Dermis lymphatic vessel endothelial cell (primary cell): ENCODE measurements at places on chromosomes 4 and X. TPM values are rescaled to one million over a fixed set of nuclear protein-coding genes. Genes with fewer than 3 reads are reported as not detected.

The ARHGAP6 gene
- total RNA-seq: 0.43 and 1.5 TPM in 2 replicates

The PTCHD1 gene
- not detected in 2 replicates for total RNA-seq

The VCX3A gene
- not detected in 2 replicates for total RNA-seq

The LNX1 gene
- total RNA-seq: 6.7 and 13.5 TPM in 2 replicates

The TEX13D gene
- total RNA-seq: not detected in 2 replicates

The STS gene
- 7.4 and 8.9 TPM in 2 replicates for total RNA-seq

The OSTC gene
- total RNA-seq: 233 and 270 TPM in 2 replicates
